Neural crest cell (in vitro differentiated cells): ENCODE measurements at places on chromosomes 7 and 10.

DNA sequence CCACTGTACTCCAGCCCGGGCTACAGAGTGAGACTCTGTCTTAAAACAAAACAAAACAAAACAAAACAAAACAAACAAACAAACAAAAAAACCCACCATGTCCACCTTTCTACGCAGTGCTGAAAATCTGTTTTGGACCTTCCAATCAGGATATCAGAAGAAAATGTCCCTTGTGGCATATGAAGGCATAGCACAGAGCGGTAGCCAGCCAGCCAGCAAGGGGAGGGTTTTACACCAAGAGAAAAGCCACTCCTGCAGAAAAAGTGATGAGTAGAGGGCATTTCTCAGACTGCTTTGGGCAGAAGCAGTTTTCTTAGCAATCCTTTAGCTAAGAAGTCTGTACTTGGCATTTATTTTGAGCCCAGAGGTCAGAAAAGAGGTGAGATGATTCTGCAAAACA is 612.2 kb downstream of the TYW1 start:
- no peak for DNase-seq

GRCh38 chr7:54550471-54550870 is 8.3 kb downstream of the VSTM2A start:
- DNase-seq: no peak

DNA sequence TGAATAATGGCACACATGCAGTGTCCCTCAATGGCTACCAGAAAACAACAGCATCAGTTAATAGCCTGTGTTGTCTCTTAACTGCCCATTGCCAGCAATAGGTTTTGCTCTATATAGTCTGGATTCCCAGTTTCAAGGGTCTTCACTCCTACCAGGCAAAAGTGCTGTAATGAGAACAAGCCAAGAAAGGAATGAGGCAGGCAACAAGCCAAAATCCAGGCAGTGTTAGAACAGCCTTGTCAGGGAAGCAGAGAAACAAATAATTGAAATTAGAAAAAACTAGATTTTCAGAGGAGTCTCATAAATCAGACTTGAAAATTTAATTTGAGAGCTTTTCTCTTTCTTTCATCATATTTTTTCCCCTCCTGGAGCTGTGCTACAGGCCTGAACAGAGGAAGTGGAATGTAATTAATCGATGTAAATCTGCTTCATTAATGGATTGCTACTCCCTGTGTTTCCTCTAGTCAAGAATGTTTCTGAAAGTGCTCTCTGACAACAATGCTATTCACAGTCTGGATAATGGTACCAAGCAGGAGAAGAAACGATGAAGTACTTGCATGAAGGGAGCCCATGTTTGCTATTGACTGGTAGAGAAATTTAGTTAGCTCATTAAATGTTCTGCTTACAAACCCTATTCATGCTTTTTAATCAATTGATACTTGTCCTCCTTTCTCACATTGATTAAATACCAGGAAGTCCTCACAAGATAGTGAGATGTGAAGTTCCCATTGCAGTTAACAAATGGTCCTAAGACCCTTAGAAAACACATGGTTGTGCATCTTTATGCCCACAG is 202.0 kb upstream of the LRRTM3 start:
- no peak for DNase-seq

- no peak for DNase-seq
Observed at GRCh38 chr7:94054130-94054529, 50.0 kb upstream of the BET1 start.

DNA sequence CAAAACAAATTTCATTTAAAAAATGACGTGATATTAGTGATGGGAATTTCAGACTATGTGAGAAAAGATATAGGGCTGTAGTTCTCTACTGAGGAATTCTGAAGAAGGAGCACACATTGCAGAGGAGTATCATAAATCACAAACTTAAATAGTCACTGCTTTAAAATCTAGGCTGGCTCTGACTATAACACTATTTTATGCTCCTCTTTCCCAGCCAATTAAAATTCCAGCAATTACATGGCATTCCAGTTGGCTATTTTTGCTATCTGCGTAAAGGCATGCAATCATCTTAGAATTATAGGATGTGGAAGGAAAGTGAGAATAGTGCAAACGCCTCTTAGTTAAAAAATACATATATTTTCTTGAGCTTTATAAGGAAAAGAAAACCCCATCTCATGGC is 123.1 kb downstream of the GNAI1 start:
- no peak for DNase-seq

- DNase-seq: no peak
Observed at GRCh38 chr10:113094114-113094486, 144.1 kb downstream of the TCF7L2 start.

DNA sequence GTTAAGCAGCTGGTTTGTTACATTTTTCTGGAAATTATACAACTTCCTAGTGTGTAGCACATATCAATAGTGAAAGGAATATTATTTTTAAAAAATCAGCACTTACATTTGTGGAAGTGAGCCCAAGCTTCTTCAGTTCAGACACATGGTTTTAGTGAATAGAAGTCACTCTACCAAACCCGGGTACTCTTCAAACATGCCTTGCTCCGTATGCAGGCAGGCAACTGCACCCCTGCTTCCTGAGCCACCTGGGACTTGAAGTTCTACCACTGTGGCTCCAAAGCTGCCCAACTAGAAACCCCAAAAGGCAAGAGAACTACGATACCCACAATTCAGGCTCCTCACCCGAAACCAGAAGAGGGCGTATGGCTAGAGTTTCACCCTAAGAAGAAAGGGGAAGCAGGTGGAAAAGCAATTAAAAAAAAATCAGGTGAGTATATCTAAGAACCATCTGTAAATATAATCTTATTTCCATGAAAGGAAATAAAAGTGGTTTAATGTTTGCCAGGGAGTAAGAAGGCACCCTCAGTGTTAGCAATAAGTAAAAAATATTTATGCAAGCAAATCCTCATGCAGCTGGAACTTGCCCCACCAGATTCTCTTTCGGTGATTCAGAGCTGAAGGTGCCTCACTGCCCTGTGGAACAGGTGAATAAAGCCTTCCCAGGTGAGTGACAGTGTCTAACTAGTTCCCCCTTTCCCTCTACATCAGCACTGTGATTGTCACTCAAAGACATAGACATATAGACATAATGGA is at the start of gene MACC1:
Gene MACC1, minus strand, starts transcription at position 192 of the 756 bp plus-strand sequence. CDS start 55,522 bp downstream, outside the sequence.
- no peak for DNase-seq

GRCh38 chr7:122067077-122067476 is 77.0 kb downstream of the AASS start:
- no peak for DNase-seq

DNA sequence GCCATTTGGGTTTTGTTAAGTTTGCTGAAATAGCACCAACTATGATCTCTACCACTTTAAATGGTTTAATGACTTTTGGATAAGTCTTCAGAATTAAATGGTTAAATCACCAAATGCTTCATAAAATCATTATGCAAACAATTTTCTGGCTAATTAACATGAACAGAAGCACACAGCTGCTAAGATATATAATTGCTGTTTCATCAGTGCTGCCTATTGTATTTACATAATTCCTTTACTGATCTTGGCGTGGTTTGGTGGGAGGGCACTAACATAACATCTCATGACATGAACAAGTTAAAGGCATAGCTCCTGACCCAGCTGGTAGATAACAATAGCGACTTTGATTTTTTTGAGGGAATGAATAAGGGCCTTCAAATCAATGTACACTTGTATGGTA is 94.1 kb downstream of the FZD1 start:
- no peak for DNase-seq

DNA sequence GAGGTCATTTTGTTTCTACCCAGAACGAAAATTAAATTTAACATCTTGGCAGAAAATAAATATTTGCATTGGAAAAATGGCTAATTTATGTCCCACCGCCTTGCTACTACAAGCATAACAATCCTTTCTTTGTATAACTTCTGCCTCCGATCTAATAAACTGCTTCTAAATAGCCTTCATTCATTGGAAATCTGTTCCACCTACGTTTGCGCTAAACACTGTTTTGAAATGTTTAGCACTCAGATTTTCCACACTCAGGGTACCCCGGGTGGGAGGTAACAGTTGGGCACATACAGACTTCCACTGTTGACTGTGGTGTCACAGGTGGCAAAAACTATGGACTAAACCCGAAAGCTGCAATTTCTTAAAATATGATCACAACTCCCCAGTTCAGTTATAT is 96.4 kb downstream of the FGFR2 start:
- no peak for DNase-seq

- DNase-seq: peak; percentile 97
Observed at GRCh38 chr7:151017953-151018420, 6.3 kb downstream of the ATG9B start.

- no peak for DNase-seq
Observed at GRCh38 chr7:68694656-68695055, 903.6 kb upstream of the AUTS2 start.

GRCh38 chr7:27277628-27278027 is 35.0 kb downstream of the EVX1 start:
- no peak for DNase-seq
